ENCODE measurements at places on chromosomes 16 and 17.

GRCh38 chr17:59616253-59616920 is 3.3 kb upstream of the CLTC start:
- no peak for DNase-seq

GRCh38 chr17:82101767-82102679 is 4.0 kb upstream of the FASN start:
- DNase-seq = no peak

DNA sequence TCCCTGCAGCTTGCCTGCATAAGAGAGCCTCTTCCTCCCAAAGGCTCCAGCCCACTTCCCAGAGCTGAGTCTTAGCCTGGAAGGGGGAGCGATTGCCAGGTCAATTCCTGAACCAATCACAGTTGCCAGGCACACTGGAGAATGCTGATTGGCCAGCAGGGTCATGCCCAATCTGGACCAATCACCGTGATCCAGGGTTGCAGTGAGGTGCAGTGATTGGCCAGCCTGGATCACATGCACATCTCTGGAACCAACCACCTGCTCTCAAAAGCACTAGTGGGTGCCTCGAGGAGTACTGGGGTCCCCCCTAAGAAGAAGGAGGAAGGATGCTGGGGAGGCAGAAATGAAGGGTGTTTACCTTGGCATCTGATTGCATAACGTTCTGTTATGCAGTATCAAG is 18.4 kb downstream of the NAGPA start:
- DNase-seq = peak; percentile 44

- peak; percentile 23 for DNase-seq
These were observed 2.5 kb upstream of the GINS3 start for GRCh38 chr16:58389724-58390123.

GRCh38 chr17:40474419-40475002 is 26.9 kb downstream of the TNS4 start:
- peak; percentile 82 for DNase-seq

DNA sequence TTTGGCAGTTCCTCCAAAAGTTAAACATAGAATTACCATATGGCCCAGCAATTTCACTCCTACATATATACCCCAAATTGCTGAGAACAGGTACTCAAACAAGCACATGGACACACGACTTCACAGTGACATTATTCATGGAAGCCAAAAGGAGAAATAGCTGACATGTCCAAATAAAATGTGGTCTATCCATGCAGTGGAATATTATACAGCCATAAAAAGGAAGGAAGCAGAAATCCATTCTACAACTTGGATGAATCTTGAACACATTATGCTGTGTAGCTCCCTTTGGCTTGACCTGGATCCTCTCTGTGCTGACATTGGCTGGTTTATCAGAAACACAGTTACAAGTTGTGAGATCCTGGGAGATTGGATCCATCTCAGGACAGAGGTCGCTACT is 370.9 kb upstream of the EEF2KMT start:
- no peak for DNase-seq

- DNase-seq = no peak
These were observed 10.8 kb downstream of the FASN start for GRCh38 chr17:82086941-82087906.

GRCh38 chr16:4866586-4866985 is 19.3 kb downstream of the UBN1 start:
- no peak for DNase-seq

GRCh38 chr17:7060165-7060891 is 16.4 kb upstream of the SLC16A11 start:
- no peak for DNase-seq

GRCh38 chr16:75589306-75589705 is 23.1 kb downstream of the GABARAPL2 start:
- DNase-seq = no peak

- no peak for DNase-seq
These were observed 1846.1 kb downstream of the TP53TG3F start for GRCh38 chr16:35305476-35305875.

DNA sequence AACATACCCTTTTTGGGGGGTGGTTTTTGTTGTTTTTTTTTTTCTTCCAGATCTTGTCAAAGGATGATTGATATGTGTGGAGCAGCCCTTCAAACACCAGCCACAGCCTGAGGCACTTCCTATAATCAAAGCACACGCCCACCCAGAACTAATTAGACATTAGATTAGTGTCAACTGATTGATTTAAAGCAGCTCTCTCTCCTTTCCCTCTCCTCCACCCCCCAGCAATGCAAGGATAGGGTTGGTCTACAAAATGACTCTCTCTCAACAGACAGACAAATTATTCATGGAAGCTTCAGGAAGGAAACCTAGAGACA is 250.3 kb upstream of the SOX9 start:
- peak; percentile 60 for DNase-seq

- DNase-seq = no peak
These were observed 202.8 kb upstream of the CPHXL start for GRCh38 chr16:75929046-75929445.

GRCh38 chr17:38609280-38610031 is 3.7 kb upstream of the SRCIN1 start:
- DNase-seq = peak; percentile 68

DNA sequence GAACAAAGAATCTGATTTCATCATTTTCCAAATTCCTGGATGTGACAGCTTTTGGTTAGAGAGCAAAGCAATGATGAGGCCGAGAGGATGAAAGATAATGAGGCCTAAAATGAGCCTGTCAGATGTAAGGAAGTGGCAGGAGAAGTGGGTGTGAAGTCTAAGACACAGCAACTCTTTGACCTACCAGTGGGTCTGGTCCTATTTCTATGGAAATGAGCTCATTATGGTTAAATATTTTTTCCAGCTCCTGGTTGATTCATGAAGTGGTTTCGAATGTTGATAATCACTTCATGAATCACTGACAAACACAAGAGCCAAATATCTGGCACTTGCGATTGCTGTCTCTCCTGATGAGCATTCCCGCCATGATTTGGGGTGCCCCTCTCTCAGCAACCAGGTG is 273.3 kb upstream of the CDH5 start:
- DNase-seq = no peak

- no peak for DNase-seq
These were observed 24.4 kb downstream of the TBX4 start for GRCh38 chr17:61476476-61477203.

GRCh38 chr17:35537601-35538141 is at the start of gene SLFN12L:
Gene SLFN12L, minus strand, starts transcription at chr17:35537678. Its CDS starts 15,314 bp downstream, at chr17:35522364.
- no peak for DNase-seq

DNA sequence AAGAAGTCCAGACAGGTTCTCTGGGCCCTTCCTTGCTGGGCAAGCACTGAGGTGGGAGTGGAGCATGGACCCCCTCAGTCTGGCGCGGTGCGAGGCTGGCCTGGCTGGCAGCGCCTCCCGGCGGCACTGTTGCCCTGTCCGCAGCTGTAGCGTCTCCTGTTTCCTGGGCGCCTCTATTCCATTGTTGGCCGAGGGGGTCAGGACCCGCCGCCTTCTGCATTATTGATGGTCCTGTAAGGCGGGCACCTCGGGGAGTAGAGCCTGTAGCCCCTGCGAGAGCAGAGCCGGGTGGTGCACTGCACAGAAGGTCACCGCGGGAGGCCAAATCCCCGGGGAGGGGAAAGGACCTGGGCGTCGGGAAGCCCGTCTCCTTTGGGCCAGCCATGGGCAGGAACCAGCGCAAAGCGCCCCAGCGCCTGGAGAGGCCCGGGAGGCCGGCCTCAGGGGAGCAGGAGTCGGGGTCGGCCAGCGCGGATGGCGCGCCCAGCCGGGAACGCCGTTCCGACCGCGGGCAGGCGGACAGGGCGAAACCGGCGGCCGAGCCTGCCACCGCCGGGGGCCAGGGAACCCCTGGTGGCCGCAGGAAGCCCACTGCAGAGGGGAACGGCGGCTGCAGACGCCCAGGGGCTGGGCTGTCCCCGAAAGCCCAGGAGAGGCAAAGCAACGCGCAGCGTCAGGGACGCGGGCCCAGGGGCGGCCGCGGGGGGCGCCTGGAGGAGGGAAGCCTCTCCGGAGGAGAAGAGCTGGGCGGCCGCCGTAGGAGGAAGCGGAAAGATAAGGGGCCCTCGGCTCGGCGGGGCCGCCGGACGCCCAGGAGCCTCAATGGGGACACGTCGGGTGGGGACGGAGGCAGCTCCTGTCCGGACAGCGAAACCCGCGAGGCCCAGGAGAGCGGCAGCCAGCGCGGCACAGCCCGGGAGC is at the start of gene MYO15B:
Gene MYO15B, plus strand, starts transcription at position 126 of the 921 bp plus-strand sequence. Its CDS starts 258 bp downstream, at position 384.
- DNase-seq = no peak

- DNase-seq = no peak
These were observed 281.5 kb downstream of the HS3ST3A1 start for GRCh38 chr17:13320046-13320785.

GRCh38 chr16:86869288-86870022 is 291.1 kb downstream of the FOXL1 start:
- DNase-seq = no peak

- no peak for DNase-seq
These were observed 1.5 kb upstream of the MAPK7 start for GRCh38 chr17:19376811-19377210.

GRCh38 chr17:81831957-81832607 is 1.0 kb downstream of the MCRIP1 start:
- peak; percentile 68 for DNase-seq

DNA sequence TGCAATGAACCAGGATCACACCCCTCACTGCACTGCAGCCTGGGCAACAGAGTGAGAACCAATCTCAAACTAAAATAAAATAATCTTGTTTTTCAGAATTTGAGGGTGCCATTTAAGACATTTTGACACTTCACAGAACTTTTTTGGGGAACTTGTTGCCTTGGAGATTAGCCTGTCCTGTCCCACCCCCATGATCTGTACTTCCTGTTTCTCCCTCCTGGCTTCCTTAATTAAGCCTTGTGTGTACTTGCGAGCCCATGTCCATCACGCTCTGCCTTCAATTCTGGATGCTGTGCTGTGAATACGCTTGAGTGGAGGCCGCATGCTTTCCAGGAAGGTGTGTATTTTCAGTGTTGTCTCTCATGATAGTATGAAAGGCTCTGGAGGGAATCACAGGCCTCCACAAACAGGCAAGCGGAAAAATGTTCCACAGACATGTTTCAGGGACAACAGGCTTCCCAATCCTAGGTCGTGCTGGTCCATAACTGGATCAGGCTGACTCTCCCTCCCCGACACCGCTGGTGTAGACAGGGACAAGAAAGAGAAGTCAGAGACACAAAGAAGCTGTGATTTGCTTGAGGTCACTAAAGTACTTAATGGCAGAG is 56.9 kb downstream of the NOS2 start:
- DNase-seq = no peak

GRCh38 chr17:57256708-57257112 is 387 bp downstream of the MSI2 start:
- peak; percentile 56 for DNase-seq

DNA sequence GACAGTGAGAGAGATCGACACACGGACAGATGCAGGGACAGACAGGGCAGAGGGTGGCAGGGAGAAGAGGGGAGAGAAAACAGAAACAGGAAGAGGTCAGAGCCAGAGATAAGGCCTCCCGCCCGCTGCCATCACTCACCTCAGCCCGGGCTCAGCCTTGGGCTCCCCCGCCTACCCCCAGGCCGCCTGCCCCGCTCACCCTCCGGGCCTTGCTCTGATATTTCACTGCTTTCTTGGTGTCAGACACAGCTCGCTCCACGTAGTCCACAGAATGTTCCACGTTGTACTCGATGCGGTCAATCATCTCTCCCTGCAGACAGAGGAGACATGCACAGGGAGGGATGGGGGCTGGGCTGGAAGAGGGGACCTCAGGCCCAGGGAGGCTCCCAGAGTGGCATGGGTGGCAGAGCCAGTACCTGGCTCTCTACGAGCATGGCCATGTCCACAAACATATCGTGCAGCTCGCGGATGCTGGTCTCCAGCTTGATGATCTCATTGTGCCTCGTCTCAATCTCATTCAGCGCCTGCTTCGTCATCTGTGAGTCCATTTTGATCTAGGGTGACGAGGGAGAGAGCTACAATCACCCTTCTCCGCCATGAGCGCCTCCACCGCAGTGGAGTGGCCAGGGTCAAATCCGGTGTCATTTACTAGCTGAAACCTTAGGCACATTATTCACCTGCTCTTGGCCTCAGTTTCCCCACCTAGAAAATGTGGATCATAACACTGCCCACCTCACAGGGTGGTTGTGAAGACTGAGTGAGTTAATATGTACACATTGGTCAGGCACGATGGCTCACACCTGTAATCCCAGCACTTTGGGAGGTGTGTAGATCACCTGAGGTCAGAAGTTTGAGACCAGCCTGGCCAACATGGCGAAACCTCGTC is 8.2 kb downstream of the HSD3B7 start:
- DNase-seq = no peak

- no peak for DNase-seq
These were observed 211.0 kb downstream of the MAP2K6 start for GRCh38 chr17:69625474-69625873.

GRCh38 chr16:31109622-31110021 is 1.4 kb downstream of the BCKDK start:
- DNase-seq = no peak

DNA sequence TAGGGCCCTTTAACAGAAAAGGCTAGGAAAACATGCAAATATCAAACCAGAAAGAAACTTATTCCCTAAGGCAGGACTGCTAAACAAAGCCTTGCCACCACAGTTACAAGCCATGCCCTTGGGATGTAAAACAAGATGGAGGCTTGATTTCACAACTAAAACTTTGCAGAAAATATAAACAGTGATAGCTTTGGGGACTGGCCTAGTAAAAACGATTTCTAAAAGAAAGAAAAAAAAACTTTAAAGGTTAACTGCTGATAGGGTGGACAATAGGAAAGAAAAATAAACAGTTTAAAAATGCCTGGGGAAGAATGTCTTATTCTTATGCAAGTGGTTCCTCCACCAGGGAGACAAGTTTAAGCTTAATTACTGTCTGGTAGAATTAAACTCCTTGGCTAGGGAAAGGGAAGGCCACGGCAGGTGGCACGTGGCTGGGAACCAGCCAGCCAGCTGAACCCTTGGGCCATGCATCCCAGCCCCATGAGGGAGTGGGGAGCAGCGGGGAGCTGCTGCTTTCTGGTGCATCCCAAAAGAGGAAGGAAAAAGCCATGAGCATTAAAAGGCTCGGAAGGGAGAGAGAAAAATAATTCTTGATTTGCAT is 10.7 kb upstream of the TMC5 start:
- DNase-seq = no peak

- no peak for DNase-seq
These were observed 1.7 kb upstream of the IRX6 start for GRCh38 chr16:55322327-55322726.

DNA sequence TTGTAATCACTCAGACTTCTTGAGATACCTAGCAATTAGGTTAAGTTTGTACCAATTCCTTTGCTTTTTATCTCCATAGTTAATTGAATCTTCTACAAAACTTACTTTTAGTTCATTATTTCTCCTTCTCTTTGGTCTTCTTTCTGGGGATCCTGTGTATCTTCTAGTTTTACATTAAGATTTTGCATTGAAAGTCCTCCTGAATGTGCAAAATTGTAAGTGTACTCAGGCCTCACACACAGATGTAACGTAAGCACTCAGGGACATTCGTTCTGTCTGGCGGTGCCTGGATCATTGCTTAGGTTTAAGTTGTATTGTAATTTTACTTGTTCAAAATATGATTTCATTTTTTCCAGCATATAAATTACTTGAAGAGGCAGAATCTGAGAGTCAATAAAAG is 222.6 kb upstream of the CPHXL start:
- DNase-seq = no peak

GRCh38 chr17:8912084-8912981 is 44.9 kb upstream of the PIK3R6 start:
- DNase-seq = no peak

All from NCI-H82 (cell line).